ENCODE measurements at places on chromosomes 4 and X.

DNA sequence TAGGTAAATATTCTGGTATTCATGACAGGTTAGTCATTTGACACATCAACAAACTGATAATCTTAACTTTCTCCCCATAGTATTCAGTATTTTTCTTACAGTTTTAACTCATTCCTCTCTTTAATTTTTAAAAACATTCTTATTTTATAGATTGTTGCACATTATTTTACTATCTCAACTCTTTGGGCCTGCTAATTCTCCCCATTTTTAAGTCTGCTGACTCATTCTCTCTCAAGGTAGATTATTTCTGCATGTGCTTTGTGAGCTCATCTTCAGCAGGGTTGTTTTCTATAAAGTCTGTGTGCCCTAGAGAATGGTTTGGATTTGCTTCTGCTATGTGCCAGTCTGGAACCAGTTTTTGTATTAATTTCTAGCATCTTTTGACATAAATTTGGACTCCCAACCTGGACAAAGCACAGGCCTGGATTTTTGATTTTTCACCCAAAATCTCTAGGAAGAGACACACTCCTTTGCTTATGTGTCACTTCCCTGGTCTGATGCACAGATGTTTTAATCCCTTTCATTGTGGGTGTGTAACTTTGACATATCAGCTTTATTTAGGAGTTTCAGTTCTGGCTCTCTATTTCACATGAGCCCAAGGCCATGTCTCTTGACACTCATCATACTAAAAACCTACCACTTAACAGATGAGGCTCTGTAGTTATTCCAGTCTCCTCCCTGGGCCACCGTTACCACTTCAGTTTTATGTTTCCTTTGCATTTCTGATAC lies 194.3 kb upstream of the PGRMC2 start:
- no peak for DNase-seq

- DNase-seq = no peak
These were observed 8.8 kb upstream of the MND1 start for GRCh38 chr4:153335665-153336064.

DNA sequence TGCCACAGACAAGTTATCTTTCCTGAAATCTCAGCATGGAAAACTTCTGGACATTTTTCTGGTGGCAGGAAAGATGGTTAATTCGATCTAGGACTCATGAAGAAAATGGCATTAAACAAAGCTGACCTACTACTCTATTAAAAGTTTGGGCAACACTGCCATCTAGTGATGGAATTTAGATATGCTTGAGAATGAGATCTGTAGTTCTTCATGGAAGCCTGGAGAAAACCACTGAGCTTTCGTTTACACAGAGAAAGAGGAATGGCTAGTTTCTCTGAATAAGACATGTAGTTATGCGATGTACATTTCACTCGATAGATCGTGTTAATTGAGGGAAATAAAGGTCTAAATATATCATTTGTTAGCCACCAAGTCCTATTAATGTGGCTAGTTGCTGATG lies 51.7 kb upstream of the CHRDL1 start:
- DNase-seq = peak; percentile 38

DNA sequence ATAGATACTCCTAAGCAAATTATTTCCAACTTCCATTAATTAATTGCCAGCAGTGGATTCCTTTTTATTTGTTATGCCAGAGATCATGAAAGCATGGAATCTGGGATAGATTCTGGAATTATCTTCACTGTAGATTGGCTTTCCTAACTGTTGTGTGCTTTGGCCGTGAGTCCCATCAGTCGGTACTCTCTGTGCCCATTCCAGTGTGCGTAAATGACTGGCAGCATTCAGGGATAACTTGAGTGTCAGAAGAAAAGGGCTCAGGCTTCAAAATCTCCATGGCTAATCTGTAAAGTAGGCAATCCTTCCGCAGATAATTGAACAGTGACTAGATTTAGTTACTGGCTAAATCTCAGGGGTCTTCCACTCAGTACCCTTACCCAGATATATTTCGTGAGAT lies 76.8 kb upstream of the TMEM164 start:
- DNase-seq = no peak

- DNase-seq = no peak
These were observed 304.1 kb upstream of the HAND2 start for GRCh38 chr4:173834151-173834550.

GRCh38 chr4:84276752-84277151 lies 222.3 kb downstream of the NKX6-1 start:
- no peak for DNase-seq

DNA sequence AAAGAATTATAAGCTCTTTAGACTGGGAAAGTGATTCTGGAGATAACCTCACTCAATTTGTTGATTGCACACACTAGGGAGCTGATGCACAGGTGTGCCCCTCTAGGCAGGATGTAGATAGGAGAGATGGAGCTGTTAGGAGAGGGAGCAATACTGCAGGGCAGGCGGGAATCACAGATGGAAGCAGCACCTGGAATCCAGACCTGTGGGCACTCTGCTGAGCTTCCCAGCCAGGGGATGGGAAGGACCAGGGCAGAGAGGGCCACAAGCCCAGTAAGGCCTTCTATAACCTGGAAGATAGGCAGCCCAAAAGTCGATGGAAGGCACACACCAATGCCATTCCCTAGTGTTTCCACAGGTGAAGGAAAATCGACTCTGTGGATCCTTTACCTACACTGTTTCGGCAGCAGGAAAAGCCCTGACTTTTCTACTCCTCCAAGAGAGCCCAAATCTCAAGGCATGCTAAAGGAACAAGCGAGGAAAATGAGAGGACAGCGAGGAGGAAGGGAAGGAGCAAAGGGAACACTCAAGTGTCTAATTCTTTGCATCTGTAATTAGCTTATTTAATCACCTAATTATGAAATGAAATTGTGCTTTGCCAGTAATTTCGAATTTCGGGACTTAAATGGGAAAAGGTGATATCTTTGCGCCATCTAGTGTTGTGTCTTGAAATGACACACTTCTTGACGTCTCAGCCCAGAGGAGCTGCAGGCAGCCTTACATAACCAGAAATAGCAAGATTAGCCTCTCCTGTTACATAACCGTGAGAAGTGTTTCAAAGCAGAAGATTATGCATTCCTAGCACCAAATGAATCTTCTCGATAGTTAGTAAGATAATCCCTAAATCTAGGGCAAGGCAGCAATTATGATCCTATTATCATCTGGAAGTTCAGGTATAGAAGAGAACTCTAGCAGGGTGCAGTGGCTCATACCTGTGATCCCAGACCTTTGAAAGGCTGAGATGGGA lies 31.0 kb upstream of the TLR3 start:
- DNase-seq = peak; percentile 40

DNA sequence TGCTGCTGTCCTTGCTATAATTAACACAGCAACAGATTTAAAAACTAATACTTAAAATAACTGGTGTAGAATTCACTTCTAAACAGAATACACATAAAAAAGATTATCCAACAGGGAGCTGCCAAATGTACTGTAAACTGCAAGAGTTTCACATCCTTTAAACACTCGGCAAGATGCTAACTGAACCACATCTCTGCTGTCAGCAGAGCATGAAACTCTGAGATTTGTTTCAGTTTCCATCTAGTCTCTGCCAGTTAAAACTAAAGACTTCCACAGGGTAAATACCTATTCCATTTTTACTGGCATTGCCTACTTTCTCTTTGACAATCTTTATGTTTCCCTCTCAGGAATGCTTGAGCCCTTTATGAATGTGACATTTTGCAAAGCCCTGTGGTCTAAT lies 127.7 kb downstream of the SLC7A11 start:
- no peak for DNase-seq

DNA sequence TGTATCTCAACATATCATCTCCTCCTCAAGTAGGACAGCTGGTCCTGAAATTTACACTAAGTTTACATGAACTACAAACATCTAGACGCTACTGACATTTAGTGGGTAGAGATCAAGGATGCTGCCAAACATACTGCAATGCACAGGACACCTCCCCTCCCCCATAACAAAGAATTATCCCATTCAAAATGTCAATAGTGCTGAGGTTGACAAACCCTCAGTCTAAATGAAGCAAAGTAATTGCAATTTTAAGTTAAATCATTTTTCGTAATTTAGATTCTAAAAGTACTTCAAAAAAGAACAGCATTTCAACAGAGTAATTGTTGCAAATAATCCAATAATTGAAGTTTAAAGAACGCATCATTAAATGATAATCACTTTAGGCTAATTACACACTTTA lies 1.2 kb downstream of the PRMT9 start:
- DNase-seq = no peak

- DNase-seq = no peak
These were observed 157.4 kb downstream of the TET2 start for GRCh38 chr4:105304085-105304484.

GRCh38 chr4:24001486-24002329 lies 111.9 kb upstream of the PPARGC1A start:
- DNase-seq = no peak

GRCh38 chrX:150100261-150100660 lies 162.0 kb upstream of the EOLA2 start:
- no peak for DNase-seq

DNA sequence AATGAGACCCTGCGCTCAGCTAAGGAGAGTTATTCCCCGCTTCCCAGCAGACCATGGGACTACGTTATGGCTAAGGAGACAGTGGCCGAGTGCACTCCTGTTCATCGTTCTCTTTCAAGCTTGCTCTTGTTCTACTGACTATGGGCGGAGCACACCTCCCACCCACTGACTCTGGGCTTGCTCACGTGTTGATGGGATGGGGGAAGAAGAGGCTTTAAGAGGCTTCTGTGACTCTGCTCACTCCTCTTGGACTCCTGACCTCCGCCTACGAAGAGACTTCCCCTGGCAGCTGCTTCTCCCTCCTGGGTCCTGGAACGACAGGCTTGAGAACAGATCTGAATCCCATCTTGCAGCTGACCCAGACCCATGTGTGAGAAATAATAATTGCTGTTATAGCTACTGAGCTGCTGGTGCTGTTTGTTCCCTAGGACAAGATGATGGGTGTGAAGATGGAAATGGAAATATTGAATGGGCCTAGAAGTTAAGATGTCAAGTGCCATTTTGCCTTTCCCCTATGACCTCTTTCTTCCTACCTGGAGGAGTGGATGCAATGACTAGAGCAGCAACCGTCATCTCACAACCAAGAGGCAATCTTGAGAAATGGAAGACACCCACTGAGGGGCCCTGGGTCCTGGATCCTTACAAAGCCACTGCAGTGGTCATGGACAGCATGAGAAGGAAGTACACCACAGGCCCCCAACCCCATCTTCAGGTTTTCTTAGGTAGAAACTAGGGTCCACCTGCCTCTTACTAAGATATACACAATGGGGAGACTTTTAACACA lies 38.7 kb upstream of the IRAK1 start:
- DNase-seq = no peak

GRCh38 chr4:52212702-52213101 lies 161.6 kb downstream of the SPATA18 start:
- no peak for DNase-seq

- no peak for DNase-seq
These were observed 229.9 kb downstream of the SOX3 start for GRCh38 chrX:140274811-140275525.

DNA sequence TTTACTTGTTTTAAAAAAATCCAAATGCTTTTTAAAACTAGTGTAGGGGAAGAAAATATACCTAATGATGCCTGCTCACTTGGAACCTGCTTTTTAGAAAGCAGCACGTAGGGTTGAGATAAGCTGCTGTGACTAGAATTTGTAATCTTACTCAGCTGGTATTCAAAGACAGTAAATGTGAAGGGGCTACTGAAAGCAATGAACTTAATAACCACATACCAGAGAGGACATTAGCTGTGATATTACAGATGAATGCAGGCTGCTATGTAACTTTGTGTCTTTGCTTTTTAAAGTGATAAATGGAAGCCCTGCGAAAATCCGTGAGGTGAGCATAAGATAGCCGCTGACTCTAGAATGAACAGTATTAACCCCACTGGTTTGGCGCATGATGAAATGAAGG lies 124.1 kb downstream of the TRIML1 start:
- DNase-seq = no peak

DNA sequence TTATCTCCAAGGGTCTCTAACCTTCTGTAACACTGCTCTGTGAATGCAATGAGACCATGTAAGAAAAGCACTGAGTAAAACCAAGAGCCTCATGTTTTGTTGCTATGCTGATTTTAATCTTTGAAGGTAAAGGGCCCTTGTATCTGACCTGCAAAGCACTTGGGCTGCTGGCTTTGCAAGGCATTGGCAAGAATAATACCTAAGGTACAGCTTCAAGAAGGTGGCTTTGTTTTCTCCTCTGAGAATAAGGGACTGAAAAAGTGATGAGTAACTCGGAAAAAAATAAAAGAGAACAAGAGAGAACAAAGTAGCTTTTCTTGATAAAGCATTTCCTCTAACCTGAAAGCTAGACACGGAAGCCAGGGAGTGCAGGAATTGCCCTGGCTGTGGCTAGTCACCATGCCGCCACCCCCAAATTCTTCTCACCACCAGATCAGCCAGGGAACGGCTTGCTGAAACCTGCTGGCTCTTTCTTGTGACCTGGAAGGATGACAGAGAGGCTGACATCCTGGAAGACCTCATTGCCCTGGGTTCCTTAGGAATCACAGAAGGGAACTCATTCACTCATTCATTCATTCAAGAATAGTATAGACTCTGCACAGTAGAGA lies 41.8 kb upstream of the HS3ST1 start:
- no peak for DNase-seq

DNA sequence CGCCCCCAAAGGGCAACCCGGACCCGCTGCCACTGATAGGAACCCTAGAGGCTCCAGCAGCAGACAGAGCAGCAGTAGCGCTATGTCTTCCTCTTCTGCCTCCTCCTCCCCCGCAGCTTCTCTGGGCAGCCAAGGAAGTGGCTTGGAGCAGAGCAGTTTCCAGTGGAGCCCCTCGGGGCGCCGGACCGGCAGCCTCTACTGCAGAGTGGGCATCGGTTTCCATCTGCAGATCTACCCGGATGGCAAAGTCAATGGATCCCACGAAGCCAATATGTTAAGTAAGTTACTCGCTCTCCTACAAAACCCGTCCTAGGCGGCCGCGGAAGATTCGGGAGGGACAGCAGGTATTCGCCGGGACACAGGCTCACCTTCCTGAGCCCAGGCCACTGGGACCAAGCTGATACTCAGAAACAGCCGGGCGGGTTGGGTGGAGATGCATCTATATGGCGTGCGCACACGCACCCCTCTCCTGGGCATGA lies 477 bp downstream of the FGF5 start:
- DNase-seq = no peak
